Right renal pelvis (tissue), 4 donors: ENCODE measurements at places on chromosomes 7 and 10. TPM values are rescaled to one million over a fixed set of nuclear protein-coding genes. Genes with fewer than 3 reads are reported as not detected.

Gene DLX5
- polyA plus RNA-seq, result 0.20 TPM

Gene ZDHHC6
- polyA plus RNA-seq, result 72.7 TPM

Gene UTF1
- polyA plus RNA-seq, result not detected

Gene LSM8
- 56.4 TPM for polyA plus RNA-seq

Gene CLDN12
- polyA plus RNA-seq, result 53.0 TPM

Gene CFAP46
- 9.9 TPM for polyA plus RNA-seq

Gene CD36
- 35.0 TPM for polyA plus RNA-seq

Gene MINDY4
- 12.2 TPM for polyA plus RNA-seq

Gene ARID5B
- polyA plus RNA-seq, result 47.6 TPM
